Thoracic aorta (tissue), 2 donors: ENCODE measurements at places on chromosomes 13 and 19. TPM values are rescaled to one million over a fixed set of nuclear protein-coding genes. Genes with fewer than 3 reads are reported as not detected.
A peak's percentile ranks its signal among the peaks of the same experiment; 100 is the strongest.

The SYCN gene
- not detected for total RNA-seq

The PSG1 gene
- not detected for total RNA-seq

The ITGBL1 gene
- 224 TPM for total RNA-seq

The KLF1 gene
- not detected for total RNA-seq

The PSG6 gene
- not detected for total RNA-seq

DNA sequence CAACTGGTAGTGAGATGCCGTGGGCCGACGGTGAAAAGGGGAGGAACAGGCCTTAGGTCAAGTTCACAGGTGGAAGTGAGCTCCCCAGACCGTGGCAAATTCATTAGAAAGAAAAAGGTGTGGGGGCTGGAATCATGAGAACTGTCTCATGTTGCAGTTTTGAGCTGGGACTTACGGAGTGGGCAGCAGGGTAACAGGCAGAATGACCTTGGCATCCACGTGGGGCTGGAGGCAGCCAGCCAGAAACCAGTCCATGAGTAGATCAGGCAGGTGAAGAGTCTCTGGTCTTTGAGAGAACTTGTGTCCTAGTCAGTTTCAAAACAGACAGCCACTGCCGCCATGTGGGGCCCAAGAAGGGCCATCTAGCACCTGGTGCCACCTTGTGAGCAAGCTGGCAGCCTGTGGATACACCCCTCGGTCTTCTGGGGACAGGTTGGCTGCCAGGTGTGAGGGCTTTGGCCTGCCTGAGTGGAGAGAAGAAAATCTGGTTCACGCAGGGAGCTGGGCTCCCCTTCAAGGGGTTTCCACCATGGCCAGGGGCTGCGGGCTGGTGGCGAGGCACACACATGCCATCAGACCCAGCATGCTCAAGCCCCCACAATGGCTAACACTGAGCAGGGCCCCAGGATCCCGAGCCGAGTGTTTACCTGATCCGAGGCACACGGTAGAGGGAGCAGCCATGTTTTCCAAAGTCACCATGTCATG, 23.9 kb downstream of the TSSK6 start:
- no peak for DNase-seq

GRCh38 chr13:100715604-100716003, 41.0 kb upstream of the TMTC4 start:
- DNase-seq: no peak

- no peak for DNase-seq
These were observed 24.7 kb downstream of the NFIX start for GRCh38 chr19:13020002-13020414.

GRCh38 chr13:97278435-97279411, 56.6 kb downstream of the MBNL2 start:
- DNase-seq: no peak

DNA sequence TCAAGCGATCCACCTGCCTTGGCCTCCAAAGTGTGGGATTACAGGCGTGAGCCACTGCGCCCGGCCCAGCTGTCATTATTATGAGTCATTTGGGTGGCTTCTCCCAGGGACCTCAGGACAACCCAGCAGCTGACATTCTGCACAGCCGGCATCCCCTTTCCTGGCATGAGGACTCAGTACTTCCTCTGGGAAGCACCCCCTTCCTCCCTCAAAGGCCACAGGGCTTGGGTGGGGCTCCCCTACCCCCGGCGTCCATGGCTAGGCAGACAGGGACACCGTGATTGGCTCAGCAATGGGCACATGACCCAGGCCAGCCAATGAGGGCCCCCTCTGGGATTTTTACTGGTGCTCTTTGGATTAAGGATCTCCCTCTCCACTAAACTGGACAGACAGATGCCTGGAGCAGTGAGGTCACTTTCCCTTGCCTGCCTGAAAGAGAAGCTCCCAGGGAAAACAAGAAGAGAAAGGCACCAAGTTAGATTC, 6.0 kb downstream of the KANK2 start:
- DNase-seq: peak; percentile 65

DNA sequence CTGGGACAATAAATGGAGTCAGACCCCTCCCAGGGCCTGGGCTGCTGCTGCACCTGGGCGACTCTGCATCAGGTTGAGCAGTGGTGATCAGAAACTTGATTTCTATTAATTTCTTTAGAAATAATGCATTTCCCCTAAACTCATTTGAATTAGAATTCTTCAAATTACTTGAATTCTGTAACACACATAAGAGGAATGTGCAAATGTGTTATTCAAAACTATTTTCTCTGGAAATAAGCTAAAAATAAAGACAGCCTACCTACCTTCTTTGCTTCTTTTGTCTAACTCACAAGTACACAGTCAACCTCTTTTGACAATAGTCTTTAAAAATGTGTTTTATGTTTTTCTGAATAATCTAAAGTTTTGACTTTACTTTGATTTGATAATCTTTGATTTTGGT, 433.0 kb downstream of the KLF12 start:
- no peak for DNase-seq

DNA sequence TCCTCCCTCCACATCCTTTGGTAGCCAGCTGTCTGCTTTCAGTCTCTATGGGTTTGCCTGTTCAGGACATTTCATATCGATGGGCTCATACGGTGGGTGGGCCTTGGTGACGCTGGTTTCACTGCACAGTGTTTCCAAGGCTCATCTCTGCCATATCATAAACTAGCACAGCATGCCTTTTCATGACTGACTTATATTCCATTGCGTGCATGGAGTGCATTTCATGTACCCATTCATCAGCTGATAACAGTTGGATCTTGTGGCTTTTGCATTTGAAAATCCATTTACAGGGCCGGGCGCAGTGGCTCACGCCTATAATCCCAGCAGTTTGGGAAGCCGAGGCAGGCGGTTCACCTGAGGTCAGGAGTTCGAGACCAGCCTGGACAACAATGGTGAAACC, 69.9 kb downstream of the TDRD12 start:
- DNase-seq: no peak
